ENCODE measurements at places on chromosomes 6 and 20.
A peak's percentile ranks its signal among the peaks of the same experiment; 100 is the strongest.

GRCh38 chr6:14110001-14110818 lies 7.4 kb upstream of the CD83 start:
- DNase-seq = no peak

GRCh38 chr20:61130156-61130555 lies 121.9 kb upstream of the CDH4 start:
- DNase-seq = no peak

GRCh38 chr6:102458990-102459389 lies 1065.5 kb downstream of the GRIK2 start:
- DNase-seq = peak; percentile 5

- DNase-seq = no peak
These were observed 68.8 kb upstream of the EPB41L1 start for GRCh38 chr20:36085686-36086267.

GRCh38 chr6:158313989-158314388 lies 1.7 kb downstream of the TULP4 start:
- DNase-seq = no peak

DNA sequence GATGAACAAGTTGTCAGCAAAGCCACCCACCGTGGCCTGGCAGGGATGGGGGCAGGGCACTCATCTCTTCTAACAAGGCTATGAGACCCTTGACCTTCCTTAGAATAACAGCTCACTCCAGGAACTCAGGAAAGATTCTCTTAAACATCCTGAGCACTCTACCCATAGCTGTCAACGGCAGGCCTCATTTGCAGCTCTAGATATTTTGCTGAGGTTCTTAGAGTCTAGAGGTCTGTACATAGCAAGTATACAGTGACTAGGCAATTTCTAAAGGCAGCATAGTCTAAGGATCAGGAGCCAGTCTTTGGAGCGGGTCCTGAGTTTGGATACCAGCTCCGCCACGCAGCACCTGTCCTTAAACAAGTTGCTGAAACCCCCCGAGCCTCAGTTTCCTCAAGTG lies 11.7 kb downstream of the TRERF1 start:
- DNase-seq = no peak

- no peak for DNase-seq
These were observed 41.6 kb upstream of the LYRM2 start for GRCh38 chr6:89680150-89680549.

- no peak for DNase-seq
These were observed 365.2 kb downstream of the PAX1 start for GRCh38 chr20:22070610-22071058.

DNA sequence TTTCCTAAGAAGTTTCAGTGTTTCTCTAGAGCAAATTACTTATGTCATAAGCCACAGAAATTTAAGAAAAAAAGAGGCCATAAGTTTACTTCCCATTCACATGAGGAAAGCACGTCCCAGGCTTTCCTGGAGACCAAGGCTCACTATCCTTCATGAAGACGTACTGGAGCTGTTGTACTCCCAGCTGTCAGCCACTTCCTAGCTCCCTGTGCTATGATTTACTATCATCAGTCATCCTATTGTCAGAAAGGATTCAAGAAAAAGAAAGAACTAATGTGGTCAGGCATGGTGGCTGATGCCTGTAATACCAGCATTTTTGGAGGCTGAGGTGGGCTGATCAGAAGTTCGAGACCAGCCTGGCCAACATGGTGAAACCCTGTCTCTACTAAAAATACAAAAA lies 337.4 kb upstream of the SOX4 start:
- DNase-seq = no peak

DNA sequence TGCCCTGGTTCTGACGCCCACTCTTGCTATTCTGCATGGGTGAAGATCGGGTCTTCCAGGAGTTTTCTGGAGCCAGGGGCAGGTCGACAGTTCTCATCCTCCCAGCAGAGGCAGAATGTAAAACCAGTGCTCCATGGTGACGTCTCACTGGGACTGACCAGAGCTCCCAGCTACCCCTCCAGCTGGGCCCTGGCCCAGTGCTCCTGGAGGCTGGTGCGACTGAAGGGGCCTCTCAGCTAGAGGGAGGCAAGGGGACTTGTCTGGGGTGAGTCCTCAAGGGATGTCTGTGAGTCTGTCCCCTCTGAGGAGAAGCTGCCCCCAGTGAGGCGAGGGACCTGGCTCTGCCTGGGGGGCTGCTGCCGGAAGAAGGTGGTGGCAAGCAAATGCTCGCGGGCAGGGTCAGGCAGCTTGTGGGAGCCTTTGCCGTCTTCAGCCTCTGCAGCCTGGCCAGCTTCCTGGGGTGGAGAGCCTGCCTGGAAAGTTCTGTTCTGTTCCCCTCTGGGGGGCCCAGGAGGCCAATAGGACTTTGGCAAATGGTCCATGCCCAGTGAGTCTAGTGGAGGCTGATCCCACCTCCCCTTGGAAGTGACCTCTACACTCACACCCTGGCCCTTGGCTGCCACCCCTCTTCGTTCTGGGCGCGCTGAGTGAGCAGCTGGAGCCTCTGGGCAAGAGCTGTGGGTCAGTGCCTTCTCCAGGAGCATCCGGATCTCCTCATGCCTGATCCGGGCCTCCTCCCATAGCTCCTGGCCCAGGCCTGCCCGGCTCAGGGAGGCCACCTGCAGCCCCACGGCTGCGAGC lies 47.5 kb downstream of the KIAA1755 start:
- DNase-seq = no peak

DNA sequence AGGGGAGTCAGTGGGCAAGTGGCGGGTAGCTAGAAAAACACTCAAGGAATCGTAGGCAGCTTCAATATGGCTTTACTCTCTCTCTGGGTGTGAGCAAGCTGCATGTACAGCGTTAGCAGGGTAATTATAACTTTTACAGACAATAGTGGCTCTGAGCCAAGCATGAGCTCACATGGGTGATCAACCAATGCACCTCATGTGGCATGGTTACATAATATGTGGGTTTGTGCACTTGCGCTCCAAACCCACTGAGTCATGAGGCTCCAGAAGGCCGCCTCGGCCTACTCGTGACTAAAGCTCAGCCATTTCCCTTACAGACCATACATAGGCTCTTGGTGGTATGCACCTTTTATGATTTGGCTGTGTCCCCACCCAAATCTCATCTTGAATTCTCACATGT lies 78.4 kb upstream of the FBXL4 start:
- DNase-seq = no peak

- DNase-seq = no peak
These were observed 12.9 kb downstream of the FARS2 start for GRCh38 chr6:5274231-5274630.

DNA sequence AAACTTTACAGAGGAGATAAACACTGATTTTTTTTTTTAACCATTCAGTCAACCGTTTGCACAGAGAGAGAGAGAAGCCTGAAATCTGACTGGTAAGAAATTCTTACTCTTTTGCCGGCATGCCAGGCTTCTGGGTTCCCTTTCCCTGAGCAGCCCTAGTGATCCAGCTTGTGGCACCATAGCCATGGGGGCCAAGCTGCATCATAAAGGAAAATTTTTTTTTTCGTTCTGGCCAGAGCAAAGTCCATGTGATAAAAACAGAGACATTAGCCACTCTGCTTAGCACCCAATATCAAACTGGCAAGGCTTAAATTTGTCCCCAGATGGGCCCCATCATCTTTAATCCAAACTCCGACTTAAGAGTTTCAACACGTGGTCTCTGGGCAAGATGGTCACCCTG lies 44.5 kb downstream of the CEP85L start:
- DNase-seq = no peak

DNA sequence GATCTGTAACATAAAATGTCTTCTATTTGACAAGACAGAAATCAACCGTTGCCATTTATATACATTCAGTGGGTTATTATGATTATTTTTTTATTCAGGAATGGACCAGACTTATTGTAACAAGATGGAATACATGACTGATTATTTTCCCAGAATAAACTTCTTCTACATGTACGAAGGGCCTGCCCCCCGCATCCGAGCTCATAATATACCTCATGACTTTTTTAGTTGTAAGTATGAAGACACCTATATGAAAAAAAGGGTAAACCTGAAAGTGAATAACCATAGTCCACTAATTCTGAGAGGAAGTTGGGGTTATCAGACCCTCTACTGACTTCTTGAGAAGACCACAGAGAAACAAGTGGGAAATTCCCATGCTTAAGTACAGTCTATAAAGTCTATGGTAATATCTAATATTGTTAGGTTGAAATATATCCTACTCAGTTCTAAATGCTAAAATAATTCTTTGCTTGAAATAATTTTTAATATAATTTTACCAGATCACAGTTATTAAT lies 15.9 kb downstream of the OR2A4 start:
- DNase-seq = no peak

DNA sequence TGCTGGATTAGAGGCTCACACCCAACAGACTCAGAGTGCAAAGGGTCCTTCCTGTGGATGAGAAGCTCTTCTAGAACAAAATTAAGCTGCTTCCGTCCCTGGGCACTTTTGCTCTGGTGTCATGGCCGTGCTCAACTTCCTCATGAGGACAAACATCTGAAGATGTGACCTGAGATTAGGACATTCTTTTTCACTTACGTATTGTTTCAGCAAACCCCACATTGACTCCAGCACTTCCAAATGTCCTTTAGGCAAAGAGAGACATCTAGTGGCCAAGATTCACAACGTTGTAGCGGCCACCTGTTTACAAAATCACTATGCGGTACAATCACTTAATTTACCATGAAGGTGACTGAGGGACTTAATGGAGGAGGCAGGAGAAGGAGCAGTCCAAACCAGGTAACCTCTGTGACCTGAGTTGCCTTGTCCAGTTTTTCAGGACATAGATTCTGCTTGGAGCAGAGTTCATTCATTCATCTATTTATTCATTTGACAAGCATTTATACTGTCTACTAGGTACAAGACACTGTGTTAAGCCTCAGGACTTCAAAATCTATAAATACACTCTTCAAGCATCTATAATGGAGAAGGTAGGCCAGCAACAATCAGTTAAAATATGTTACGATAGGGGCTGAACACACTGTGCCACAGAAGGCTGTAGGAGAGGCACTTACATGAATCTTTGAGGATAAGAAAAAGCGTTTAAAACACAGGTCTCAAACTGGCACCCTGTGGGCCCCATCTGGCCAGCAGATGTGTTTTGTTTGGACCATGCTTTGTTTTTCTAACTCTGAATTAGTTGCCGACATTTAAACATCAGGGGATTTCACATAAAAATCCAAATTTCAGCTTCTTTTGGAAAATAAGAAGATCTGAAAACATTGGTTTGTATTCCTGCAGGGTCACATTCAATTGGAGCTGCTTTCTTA lies 5.6 kb upstream of the ADGRF1 start:
- peak; percentile 50 for DNase-seq

- no peak for DNase-seq
These were observed 637.4 kb downstream of the CD109 start for GRCh38 chr6:74333406-74333805.

- peak; percentile 76 for DNase-seq
These were observed 7.4 kb downstream of the SLC52A3 start for GRCh38 chr20:760751-761417.

DNA sequence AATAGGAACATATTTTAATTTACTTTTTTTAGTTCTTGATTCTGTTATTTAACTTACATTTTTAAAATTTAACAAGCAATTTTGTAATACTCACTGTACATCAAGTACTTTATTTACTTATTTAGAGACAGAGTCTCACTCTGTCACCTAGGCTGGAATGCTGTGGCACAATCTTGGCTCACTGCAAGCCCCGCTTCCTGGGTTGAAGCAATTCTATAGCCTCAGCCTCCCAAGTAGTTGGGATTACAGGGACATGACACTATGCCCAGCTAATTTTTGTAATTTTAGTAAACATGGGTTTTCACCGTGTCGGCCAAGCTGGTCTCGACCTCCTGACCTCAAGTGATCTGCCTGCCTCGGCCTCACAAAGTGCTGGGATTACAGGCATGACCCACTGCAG lies 7.0 kb downstream of the BTN3A3 start:
- no peak for DNase-seq

DNA sequence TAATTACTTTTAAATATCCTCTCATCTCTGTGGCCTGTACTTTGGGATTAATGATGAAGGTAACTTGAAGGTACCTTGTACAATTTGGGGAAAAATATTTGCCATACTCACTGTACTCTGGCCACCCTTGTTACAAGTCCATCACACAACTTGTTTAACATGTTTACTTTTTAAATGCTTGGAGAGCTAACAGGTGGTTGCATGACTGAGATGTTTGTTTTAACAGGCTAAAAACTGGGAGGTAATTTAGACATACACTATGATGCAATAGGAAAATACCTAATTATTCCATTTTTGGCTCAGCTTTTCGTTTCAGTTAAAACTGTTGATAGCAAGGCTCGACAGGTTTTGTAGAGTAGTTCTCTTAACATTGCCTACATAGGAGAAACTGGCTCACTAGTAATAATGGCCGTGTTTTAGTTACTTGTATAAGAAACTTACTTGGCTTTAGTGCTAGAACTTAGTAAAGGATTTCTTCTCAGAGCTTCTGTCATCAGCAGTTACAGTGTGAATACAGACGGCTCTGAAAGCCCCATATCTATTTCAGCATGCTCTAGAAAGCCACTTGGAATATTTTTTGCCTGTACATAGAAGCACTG lies 489.8 kb upstream of the SOX4 start:
- DNase-seq = no peak

DNA sequence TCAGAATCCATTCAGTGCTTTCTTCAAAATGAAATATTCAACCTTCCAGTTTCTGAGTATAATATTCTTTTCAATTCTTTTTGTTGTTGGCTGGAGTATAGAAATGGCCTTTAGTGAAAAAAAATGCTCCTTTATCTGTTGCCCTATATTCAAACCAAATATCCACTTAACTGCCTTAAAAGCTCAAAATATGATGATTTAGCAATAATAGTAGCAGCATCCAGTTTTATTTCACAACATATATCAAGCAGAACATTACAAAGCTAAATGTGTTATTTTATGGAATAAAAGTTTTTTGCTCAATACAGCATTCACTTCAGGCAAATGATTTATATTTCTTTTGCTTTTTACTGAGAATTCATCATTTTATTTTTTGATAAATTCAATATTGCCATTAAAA lies 322.4 kb upstream of the EYS start:
- no peak for DNase-seq

DNA sequence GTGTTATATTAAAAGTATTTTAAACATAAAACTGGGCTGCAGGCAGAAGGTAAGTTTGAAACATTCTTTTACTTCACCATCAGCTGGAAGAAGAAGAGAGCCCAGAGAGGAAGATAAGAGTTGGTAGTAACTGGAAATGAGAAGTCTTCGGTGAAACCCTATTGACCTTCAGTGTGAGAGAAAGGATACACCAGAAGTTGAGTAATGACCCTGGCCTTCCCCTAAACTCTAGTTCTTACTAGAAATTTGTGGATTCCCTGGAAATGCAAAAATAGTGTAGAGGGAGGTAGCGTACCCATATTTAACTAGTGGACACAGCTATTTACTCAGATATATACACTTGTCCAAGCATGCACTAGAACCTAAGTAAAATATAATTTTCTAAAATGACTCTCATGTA lies 8.0 kb upstream of the EPM2A start:
- no peak for DNase-seq

- no peak for DNase-seq
These were observed 33.7 kb upstream of the ELOVL5 start for GRCh38 chr6:53382421-53382820.
